ENCODE measurements at places on chromosomes 12 and 14. TPM values are rescaled to one million over a fixed set of nuclear protein-coding genes. Genes with fewer than 3 reads are reported as not detected.

DNA sequence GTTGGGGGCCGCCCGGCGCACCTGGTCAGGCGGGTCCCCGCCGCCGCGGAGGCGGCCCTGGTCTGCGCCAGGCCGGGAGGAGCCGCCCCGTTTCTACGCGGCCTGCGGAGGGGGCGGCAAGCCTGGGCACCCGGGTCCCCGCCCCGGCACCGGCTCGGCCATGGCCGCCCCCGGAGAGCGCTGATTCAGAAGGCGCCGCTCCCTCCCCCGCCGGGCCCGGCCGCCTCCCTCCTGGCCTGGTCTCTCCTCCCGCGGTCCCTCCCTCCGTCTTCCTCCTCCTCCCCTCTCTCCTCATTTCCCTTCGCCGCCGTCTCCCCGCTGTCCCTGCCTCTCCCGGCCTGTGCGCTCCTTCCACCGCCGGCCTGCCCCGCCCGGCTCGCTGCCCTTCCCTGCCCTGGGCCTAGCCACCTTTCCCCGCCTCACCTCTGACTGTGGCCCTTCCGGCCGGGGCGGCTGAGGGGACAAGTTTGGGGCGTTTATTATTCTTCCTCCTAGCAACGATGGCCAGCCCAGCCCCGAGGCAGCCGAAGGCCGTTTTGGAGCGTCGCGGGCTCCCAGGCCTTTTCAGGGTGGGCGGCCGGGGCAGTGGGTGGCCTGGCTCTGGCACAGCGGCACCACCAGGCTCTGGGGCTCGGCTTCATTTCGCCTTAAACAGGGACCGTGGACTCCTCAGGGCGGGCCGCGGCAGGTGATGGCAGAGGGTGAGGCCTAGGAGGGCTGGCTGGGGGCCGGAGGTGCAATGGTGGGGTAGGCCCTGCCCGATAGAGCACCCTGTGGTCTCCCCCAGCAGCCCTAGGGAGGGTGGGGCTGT, 768 bp downstream of the CEP170B start:
- DNase-seq: peak; percentile 70

The DBX2 gene
- total RNA-seq: not detected

- no peak for DNase-seq
Measured at GRCh38 chr14:76929927-76930326, 98.6 kb downstream of the IRF2BPL start.

- DNase-seq: no peak
Measured at GRCh38 chr14:56708704-56709103, 101.6 kb downstream of the OTX2 start.

DNA sequence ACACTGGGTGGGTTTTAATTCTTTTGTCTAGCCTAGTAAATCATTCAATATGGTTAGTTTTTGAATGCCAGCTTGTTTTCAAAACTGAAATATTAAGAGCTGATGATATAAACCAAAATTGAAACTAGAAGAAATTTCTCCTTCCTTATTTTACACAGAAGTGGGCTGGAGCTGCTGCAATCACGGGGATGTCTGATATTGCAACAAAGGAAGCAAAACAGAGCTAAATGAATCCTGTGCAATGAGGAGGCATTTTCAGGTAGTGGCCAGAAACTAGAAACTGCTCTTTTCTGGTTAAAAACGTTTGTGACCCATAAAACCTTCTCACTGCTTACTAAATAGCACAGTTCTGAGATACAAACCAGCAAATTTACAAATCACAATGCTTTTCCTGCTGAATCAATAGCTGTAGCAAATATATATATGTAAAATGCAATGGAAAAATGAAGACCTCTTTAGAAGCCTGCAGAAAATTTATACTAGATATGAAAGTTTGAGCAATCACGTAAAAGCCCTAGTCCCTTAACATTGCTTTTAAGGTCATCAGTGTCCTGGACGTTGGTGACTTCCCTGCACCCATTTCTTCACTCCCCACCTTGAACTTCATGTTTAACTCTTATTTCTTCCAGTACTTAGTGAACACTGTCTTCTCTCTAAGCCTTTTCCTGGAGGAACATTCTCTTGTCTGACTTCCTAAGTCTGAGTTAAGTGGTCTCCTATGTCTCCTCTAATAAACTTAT, 15.9 kb upstream of the LRRK2 start:
- DNase-seq: no peak

The SUOX gene
- 23.9 TPM for total RNA-seq

The DNAJC22 gene
- total RNA-seq: 4.5 TPM

The DAO gene
- total RNA-seq: not detected

- DNase-seq: peak; percentile 82
Measured at GRCh38 chr12:6927379-6928021, at the start of gene ATN1. TSS of gene ATN1 (plus strand) at chr12:6927959. CDS start at chr12:6934002, 6,043 bp downstream.

Data from glutamatergic neuron (in vitro differentiated cells).